Uterus (tissue), 4 donors: ENCODE measurements at places on chromosomes 3 and 15. TPM values are rescaled to one million over a fixed set of nuclear protein-coding genes. Genes with fewer than 3 reads are reported as not detected.

GRCh38 chr15:35751413-35752133 lies 205.6 kb upstream of the DPH6 start:
- H3K4me3 ChIP-seq, result no peak overlapping the region
- H3K27me3 ChIP-seq, result no peaks in the 10 kb centered on the region
- DNase-seq, result peak; percentile 77
- H3K36me3 ChIP-seq, result no peaks in the 10 kb centered on the region
- H3K4me1 ChIP-seq, result peaks cover 6% of the 10 kb centered on the region

- H3K27me3 ChIP-seq, result no peaks in the 10 kb centered on the region
- no peak overlapping the region for H3K4me3 ChIP-seq
- no peaks in the 10 kb centered on the region for H3K36me3 ChIP-seq
- no peak overlapping the region for H3K27ac ChIP-seq
Measured at GRCh38 chr3:36697229-36698001, 66.9 kb downstream of the DCLK3 start.

- H3K27ac ChIP-seq, result no peak overlapping the region
- H3K4me3 ChIP-seq, result no peak overlapping the region
- H3K4me1 ChIP-seq, result no peaks in the 10 kb centered on the region
- no peak for DNase-seq
Measured at GRCh38 chr15:90126022-90126421, 23.8 kb upstream of the IDH2 start.

DNA sequence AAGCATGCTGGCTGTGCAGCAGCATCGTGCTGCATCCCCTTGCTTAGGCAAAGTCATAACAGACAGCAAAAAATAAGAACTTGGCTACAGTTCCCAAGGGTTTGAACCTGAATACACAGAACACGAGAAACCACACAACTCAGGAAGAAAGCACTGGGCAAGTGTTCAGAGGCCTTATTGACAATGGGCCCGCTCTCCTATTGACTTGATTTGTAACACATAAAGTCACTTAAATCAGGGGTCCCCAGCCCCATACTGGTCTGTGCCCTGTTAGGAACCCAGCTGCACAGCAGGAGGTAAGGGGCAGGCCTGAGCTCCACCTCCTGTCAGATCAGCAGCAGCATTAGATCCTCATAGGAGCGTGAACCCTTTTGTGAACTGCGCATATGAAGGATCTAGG lies 145.1 kb downstream of the LSAMP start:
- H3K4me3 ChIP-seq, result no peak overlapping the region
- H3K36me3 ChIP-seq, result no peaks in the 10 kb centered on the region
- no peak for DNase-seq
- H3K4me1 ChIP-seq, result no peaks in the 10 kb centered on the region
- no peaks in the 10 kb centered on the region for H3K27me3 ChIP-seq

SCG5 gene
- not detected for total RNA-seq

- H3K4me1 ChIP-seq, result no peaks in the 10 kb centered on the region
- H3K27ac ChIP-seq, result peak overlapping the region; percentile 41
- no peak for DNase-seq
- no peaks in the 10 kb centered on the region for H3K36me3 ChIP-seq
Measured at GRCh38 chr3:156772588-156773206, 53.5 kb upstream of the LEKR1 start.
